ENCODE measurements at places on chromosomes 2 and 18.

DNA sequence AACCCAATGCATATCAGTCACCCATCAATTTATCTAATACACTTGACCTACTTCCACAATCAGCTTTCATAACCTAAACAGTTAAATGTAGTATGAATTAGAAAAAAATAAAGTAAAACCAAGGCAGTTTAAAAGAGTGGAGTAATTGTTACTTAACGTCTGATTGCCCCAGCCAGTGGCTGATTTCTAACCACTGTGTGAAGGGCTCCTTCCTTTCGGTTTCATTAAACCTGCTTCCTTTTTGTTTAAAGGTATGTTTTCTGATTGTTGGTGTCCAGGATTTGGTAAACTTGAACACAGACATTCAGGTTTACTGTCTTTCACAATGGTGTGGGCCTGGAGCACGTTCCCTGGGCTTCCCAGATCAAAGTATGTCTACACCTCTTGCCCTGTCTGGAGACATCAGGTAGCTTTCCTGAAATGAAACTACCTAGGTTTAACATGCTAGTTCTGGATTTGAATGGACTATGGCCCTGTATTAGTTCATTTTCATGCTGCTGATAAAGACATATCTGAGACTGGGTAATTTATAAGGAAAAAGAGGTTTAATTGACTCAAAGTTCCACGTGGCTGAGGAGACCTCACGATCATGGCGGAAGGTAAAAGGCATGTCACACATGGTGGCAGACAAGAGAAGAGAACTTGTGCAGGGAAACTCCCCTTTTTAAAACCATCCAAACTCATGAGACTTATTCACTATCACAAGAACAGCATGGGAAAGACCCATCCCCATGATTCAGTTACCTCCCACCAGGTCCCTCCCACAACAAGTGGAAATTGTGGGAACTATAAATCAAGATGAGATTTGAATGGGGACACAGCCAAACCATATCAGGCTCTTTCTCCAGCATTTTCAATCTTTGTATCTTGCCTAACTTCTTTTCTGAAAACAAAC, 605.2 kb upstream of the ID2 start:
- no peak for DNase-seq

GRCh38 chr18:76465630-76466409, 29.2 kb downstream of the ZNF516 start:
- no peak for DNase-seq

DNA sequence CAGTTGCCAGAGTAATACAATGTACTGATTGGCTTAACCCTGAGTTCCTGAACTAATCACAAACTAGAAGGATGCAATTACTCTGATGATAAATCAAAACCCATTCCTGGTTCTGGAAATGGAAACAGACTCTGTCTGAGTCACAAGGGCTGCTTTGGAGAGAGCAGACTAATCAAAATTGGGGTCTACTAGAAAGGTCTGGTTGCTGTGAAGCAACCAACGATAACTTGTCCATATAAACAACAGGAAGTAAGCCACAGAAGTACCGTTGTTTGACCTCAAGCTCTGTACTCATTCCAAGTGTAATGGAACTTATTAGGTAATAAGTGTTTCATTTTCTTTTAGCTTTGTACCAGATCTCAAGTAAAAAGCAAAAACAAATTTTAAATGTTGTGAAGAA, 49.7 kb downstream of the RASGRP3 start:
- DNase-seq: no peak

- DNase-seq: no peak
These were observed 29.8 kb upstream of the ACTG2 start for GRCh38 chr2:73862987-73863386.

GRCh38 chr2:229087267-229087666, 183.8 kb downstream of the PID1 start:
- DNase-seq: no peak

GRCh38 chr2:136236019-136236418, 118.1 kb upstream of the CXCR4 start:
- no peak for DNase-seq

- no peak for DNase-seq
These were observed 22.5 kb upstream of the SALL3 start for GRCh38 chr18:78957140-78957539.

- no peak for DNase-seq
These were observed 1511.2 kb upstream of the ZEB2 start for GRCh38 chr2:146031158-146031557.

GRCh38 chr2:88638123-88638650, 10.9 kb upstream of the EIF2AK3 start:
- no peak for DNase-seq

GRCh38 chr2:142306131-142306530, 175.3 kb upstream of the LRP1B start:
- no peak for DNase-seq

GRCh38 chr2:164530464-164530863, 90.8 kb downstream of the GRB14 start:
- DNase-seq: no peak

DNA sequence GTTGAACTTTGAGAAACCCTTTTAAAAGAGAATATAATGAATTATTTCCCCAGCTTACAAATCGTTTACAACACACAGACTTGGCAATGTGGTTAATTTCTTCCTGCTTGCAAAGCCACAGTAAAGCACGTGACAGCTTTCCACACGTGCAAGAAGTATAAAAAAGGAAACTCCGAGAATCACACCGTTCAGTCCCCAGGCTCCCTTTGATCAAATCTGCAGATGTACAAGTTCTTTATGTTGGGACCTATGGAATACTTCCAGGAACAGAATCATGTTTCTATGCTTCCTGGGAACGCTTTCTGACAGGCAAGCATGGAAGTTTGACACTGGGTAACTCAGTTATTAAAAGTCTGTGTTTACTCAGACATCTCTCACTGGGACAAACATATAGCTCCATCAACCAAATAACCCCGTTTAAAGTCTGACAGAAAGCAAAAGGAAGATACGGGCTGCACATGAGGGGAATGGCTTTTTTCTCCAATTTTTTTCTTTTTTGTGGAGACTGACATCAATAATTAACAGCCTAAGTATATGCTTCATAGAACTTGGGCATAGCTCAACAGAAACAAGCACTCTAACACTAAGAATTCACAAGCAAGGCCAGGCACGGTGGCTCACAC, 134.8 kb downstream of the EIPR1 start:
- no peak for DNase-seq
